Umbilical cord (tissue), 2 donors: ENCODE measurements at places on chromosomes 3 and 15. TPM values are rescaled to one million over a fixed set of nuclear protein-coding genes. Genes with fewer than 3 reads are reported as not detected.

Gene PAQR5
- total RNA-seq: 0.96 TPM

Gene SLC12A1
- total RNA-seq: 33.5 TPM

Gene ATP10A
- 18.3 TPM for total RNA-seq

Gene ZNF860
- total RNA-seq: 6.0 TPM

Gene CKMT1A
- total RNA-seq: 3.6 TPM

Gene IGSF10
- total RNA-seq: 7.5 TPM

Gene POLG
- total RNA-seq: 40.9 TPM

Gene C3orf85
- 2.6 TPM for total RNA-seq

Gene KNG1
- 1.4 TPM for total RNA-seq

Gene ECE2
- not detected for total RNA-seq

GRCh38 chr15:23416349-23417276 is 30.4 kb downstream of the GOLGA6L2 start:
- no peak for DNase-seq

DNA sequence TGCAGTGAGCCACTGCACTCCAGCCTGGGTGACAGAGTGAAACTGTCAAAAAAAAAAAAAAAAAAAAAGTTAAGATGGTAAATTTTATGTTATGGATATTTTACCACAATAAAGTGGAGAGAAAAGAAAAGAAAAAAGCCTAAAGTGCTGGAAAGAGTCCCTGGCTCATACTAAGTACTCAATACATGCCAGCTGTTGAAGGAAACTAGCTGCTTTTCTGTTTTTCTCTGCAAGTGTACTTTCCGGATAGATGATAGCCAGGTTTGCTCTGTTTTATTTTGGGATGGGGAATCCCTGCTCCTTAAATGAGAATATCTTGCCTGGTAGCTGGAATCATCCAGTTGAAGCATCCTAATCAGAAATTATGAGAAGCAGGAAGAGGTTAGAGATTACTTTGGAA is 10.9 kb downstream of the EID1 start:
- DNase-seq: peak; percentile 15

GRCh38 chr3:80215191-80215590 is 447.4 kb upstream of the ROBO1 start:
- no peak for DNase-seq

- peak; percentile 63 for DNase-seq
Observed at GRCh38 chr3:101950510-101950909, 101.2 kb downstream of the NFKBIZ start.

DNA sequence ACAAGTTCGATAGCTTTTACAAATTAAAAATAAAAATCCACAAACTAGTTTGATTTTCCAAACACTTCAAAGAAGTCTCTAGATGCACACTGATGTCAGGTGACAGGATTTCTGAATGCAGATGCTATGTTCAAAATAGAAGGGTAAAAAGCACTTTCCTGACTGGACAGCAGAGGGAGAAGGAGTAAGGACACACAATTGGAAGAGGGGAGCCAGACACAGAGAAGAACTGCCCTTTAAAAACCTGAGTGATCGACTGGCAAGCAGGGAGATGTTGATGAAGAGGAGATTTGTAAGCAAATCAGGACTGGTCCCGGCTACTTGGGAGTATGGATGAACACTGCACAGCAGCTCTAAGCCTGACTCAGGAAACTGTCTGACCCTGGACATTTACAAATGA is 612.8 kb downstream of the MAGI1 start:
- peak; percentile 19 for DNase-seq

GRCh38 chr15:27046880-27047279 is 75.9 kb downstream of the GABRG3 start:
- DNase-seq: peak; percentile 34

- DNase-seq: no peak
Observed at GRCh38 chr3:142355692-142356091, 92.1 kb downstream of the XRN1 start.

DNA sequence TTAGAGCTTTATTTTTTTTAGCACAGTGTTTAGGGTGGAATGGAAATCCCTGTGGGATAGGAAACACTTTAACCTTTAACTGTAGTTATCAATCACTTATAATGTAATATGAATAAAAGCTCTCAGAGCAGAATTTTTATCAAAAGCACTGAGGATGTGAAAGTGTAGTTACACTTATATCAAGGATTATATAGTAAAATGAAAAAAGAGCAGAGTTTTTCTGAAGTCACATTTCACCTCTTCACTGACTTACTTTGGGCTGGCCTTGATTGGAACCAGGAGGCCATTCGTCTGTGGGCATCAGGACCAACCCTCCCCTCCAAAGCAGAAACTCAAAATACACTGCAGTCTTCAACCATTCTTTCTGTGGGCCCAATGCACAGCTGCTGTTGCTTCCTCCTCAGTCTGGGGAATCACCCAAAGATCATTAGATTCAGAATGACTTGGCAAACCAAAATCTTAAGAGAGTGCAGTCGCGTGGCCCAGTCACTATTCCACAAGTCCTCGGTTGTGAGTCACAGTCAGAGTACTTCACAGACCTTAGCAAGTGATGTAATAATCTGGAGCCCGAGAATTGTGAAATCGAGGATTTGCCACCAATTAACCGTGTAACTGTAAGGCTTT is 132.6 kb upstream of the COL8A1 start:
- DNase-seq: no peak

GRCh38 chr15:35019404-35020327 is 31.6 kb upstream of the ZNF770 start:
- no peak for DNase-seq

DNA sequence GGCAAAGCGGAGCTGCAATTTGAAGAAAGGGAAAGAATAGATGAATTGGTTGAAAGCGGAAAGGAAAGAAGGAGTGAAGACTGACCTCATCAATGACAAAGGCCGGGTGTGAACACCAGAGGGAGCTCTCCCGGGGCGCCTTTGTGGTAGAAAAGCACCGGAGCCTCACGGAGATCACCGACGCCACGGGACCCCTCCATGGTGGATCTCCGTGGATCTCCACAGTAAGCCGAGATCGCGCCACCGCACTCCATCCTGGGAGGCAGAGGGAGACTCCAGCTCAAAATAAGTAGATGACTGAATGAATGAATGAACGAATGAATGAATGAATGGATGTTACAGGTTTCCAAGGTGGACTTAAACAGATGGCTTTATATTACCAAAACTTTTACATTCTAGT is 25.0 kb downstream of the GPR160 start:
- DNase-seq: no peak

GRCh38 chr15:76576523-76577279 is 240.1 kb downstream of the ISL2 start:
- peak; percentile 55 for DNase-seq

GRCh38 chr3:138219255-138219654 is 32.2 kb downstream of the ARMC8 start:
- DNase-seq: no peak

DNA sequence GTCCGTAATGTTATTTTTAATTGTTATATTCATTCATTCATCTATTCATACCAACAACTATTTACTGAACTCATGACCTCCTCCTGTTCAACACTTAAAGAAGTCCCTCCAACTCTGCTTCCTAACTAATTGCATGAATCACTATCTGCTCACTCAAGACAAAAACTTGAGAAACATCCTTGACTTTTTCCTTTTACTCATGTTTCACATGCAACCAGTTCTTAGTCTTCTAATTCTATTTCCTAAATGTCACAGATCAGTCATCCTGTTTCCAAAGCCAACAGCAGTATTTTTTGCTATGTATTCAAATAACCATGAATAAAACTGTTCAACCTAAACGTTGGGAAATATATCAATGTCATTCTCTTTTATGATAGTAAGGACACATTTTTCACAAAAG is 124.6 kb upstream of the GBE1 start:
- DNase-seq: no peak

- no peak for DNase-seq
Observed at GRCh38 chr3:172106989-172107388, 67.6 kb downstream of the FNDC3B start.

GRCh38 chr15:33852570-33852969 is 115.7 kb upstream of the CHRM5 start:
- DNase-seq: peak; percentile 48

GRCh38 chr3:43785551-43785950 is 94.8 kb downstream of the ABHD5 start:
- no peak for DNase-seq

GRCh38 chr15:93861413-93861812 is 369.9 kb upstream of the MCTP2 start:
- peak; percentile 54 for DNase-seq

DNA sequence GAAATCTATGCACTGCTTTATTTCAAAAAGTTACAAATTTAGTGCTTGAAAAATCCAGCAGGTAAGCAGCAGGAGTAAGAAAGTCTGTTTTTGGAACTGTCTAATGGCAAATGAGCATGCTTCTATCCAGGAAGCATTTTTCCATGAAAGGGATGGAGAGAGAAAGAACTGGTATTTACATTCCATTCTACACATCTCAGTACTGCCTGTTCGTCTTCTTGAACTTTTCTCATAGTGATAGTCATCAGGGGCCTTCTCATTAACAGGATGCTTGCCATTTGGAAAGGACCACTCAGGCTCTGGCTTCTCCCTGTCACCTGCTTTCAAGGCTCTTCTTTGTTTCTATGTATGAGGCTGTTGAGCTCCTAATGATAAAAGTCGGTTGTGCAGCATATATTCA is 267.3 kb upstream of the IL12A start:
- DNase-seq: no peak

GRCh38 chr15:72174551-72175165 is 22.9 kb downstream of the GRAMD2A start:
- no peak for DNase-seq

GRCh38 chr3:152480282-152480953 is 211.7 kb downstream of the MBNL1 start:
- no peak for DNase-seq

GRCh38 chr15:96171853-96172296 is 158.6 kb upstream of the NR2F2 start:
- peak; percentile 46 for DNase-seq

GRCh38 chr3:8324747-8325146 is 176.9 kb upstream of the LMCD1 start:
- peak; percentile 52 for DNase-seq

DNA sequence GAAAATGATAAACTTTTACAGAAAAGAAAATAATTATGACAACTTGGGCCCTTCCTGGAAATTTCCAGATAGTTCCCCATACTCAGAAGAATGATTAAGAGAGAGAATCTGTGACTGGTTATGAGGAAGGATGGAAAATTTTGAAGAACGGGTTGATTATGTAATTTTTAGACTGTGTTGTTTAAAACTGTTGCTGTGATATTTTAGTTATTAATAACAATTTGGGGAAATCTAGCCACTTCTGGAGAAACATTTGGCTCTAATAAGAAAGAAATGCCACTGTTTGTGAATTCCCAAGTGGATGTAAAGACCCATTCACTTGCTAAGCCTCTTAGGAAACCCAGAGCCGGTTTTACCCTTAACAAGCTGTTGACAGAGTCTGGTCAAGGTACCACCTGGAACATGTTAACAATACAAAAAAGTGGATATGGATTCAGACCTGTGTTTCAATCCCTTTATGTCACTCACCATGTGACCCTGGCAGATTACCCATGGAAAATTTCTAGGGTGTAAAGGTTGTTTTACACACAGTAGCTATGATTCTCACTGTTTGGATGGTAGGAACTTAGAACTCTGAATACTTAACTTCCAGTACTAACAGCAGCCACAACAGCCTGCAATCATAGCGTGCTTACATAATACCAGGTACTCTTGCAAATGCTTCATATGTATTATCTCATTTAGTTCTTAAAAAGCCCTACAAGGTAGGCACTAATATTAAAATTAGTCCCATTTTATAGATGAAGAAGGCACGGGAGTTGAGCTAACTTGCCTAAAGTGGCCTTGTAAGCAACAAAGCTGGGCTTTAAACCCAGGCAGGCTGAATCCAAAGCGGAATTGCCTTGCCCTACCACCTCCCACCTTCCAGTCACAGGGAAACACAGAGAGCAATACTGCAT is 32.0 kb downstream of the ZBTB38 start:
- no peak for DNase-seq
